ENCODE measurements at places on chromosomes 7 and 10.

DNA sequence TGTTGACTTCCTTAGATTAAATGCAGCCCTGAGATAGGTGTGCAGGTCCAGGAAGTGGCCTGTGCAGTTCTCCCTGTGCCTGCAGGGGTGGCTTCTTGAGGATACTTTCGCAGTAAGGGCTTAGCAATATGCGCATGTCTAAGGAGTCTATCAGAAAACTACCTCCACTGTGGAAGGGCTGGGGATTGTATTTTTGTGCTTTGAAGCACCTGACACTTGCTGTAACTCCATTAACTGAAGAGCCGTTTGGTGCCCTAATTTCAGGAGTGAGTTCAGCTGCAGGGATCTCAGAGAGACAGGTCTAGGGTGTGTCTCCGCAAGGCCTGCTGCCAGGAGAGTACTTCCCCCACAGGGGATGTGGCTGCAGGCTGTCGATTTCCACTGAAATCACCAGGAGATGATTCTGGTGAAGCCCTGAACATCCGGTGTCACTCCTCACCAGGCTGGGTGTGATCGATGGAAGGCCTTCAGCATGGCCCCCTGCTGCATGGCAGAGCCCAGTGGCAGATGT lies 35.5 kb downstream of the IKZF1 start:
- peaks cover 57% of the 10 kb centered on the region for H3K36me3 ChIP-seq
- peaks cover 1% of the 10 kb centered on the region for H3K4me1 ChIP-seq
- H3K27ac ChIP-seq: no peak overlapping the region
- H3K27me3 ChIP-seq: no peaks in the 10 kb centered on the region
- DNase-seq: peak; percentile 64
- no peak overlapping the region for H3K4me3 ChIP-seq

- H3K36me3 ChIP-seq: peaks cover 24% of the 10 kb centered on the region
- peaks cover 25% of the 10 kb centered on the region for H3K4me1 ChIP-seq
- DNase-seq: no peak
- no peaks in the 10 kb centered on the region for H3K27me3 ChIP-seq
- no peak overlapping the region for H3K4me3 ChIP-seq
These were observed 26.3 kb downstream of the DENND11 start for GRCh38 chr7:141675436-141676215.

DNA sequence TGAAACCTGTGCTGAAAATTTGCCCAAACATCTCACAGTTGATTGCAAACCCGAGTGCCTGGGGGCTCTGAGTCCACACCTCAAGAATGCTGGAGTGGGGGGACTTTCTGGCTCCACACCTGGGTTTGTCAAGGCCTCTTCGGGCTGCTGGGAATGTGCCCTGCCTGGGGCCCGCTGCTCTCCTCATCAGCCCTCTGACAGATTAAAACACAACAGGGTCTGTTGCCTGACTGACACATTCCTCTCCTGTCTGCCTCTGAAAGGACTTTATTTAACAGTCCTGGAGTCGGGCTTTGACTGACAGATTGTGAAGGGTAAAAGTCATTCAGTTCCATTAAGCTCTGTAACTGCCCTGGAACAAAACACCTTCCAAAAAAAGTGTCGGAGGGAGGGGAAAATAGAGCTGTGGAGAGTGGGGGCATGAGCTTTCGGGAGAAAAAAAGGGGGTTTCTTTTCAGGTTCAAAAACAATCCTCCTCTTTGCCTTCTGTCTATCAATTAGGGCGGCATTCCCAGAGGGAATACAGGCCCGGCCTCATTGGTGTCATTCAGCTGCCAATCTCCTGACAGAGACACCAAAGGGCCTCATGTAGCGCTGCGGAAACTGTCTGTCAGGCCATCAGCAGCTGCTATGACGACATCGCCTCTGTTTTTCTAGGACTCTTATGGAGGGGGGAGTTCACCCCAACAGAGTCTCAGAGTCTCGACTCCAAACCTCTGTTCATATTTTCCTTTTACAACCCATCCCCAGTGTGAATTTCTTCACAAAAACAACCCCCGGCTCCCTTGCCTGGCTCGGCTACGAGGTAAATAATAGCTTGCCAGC lies 398.8 kb upstream of the NFE2L3 start:
- no peaks in the 10 kb centered on the region for H3K4me1 ChIP-seq
- no peaks in the 10 kb centered on the region for H3K27me3 ChIP-seq
- no peak overlapping the region for H3K4me3 ChIP-seq
- DNase-seq: no peak
- no peak overlapping the region for H3K27ac ChIP-seq

DNA sequence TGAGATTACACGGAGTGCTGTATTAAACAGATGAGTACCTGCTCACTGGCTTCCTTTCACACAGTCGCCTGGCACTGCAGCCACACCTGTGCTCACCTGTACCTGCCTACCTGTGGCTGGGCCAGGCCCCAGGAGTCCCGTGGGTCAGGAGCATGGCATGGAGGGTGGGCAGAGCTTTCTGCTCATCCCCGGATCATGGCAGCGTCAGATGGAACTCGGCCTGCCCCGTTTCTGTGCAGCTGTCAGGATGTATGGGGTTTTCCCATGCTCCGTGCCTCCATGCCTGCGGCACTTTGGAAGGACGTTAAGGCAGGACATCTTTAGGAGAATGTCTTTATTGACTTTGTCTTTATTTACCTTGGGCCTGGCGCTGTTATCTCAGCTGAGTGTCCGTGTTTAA lies 112.2 kb downstream of the MGMT start:
- H3K27me3 ChIP-seq: no peaks in the 10 kb centered on the region
- peaks cover 35% of the 10 kb centered on the region for H3K36me3 ChIP-seq
- H3K4me1 ChIP-seq: no peaks in the 10 kb centered on the region
- no peak overlapping the region for H3K4me3 ChIP-seq
- no peak overlapping the region for H3K27ac ChIP-seq

- no peaks in the 10 kb centered on the region for H3K36me3 ChIP-seq
- no peaks in the 10 kb centered on the region for H3K27me3 ChIP-seq
- no peak overlapping the region for H3K4me3 ChIP-seq
- H3K4me1 ChIP-seq: peaks cover 12% of the 10 kb centered on the region
- DNase-seq: peak; percentile 48
These were observed 8.2 kb upstream of the EFCAB10 start for GRCh38 chr7:105589356-105590077.

GRCh38 chr10:16565604-16566003 lies 43.9 kb upstream of the C1QL3 start:
- H3K27ac ChIP-seq: no peak overlapping the region
- H3K4me3 ChIP-seq: no peak overlapping the region
- H3K4me1 ChIP-seq: peaks cover 3% of the 10 kb centered on the region
- no peaks in the 10 kb centered on the region for H3K36me3 ChIP-seq
- H3K27me3 ChIP-seq: peaks cover 26% of the 10 kb centered on the region

- H3K27me3 ChIP-seq: peaks cover 11% of the 10 kb centered on the region
- H3K4me1 ChIP-seq: peaks cover 6% of the 10 kb centered on the region
- no peak for DNase-seq
- no peaks in the 10 kb centered on the region for H3K36me3 ChIP-seq
These were observed 5.2 kb downstream of the MARVELD1 start for GRCh38 chr10:97718659-97719142.

DNA sequence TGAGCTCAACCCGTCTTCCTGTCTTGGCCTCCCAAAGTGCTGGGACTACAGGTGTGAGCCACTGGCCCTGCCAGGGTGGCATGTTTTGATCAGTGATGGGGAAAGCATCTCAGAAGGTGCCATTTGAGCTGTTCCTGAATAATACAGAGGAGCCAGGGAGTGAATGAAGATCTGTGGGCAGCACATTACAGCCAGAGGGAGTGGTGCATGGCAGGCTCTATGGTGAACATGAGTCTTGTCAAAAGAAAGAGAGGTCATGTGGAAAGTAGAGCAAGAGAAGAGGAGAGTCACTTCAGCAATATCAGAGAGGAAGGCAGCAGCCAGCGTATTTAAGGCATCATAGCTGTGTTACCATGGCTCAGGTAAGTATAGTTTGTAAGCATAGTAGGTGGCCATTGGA lies 275.7 kb upstream of the LRGUK start:
- H3K27ac ChIP-seq: no peak overlapping the region
- no peaks in the 10 kb centered on the region for H3K4me1 ChIP-seq
- no peak overlapping the region for H3K4me3 ChIP-seq
- no peak for DNase-seq
- no peaks in the 10 kb centered on the region for H3K36me3 ChIP-seq

- H3K27ac ChIP-seq: no peak overlapping the region
- H3K36me3 ChIP-seq: peaks cover 4% of the 10 kb centered on the region
- no peak overlapping the region for H3K4me3 ChIP-seq
- DNase-seq: no peak
- peaks cover 6% of the 10 kb centered on the region for H3K4me1 ChIP-seq
These were observed 23.1 kb downstream of the SHH start for GRCh38 chr7:155789001-155789725.

GRCh38 chr10:96374639-96374984 lies 15.8 kb upstream of the OPALIN start:
- peak overlapping the region; percentile 18 for H3K27ac ChIP-seq
- peaks cover 17% of the 10 kb centered on the region for H3K27me3 ChIP-seq
- peak overlapping the region; percentile 75 for H3K4me3 ChIP-seq
- no peaks in the 10 kb centered on the region for H3K36me3 ChIP-seq
- DNase-seq: no peak
- peaks cover 15% of the 10 kb centered on the region for H3K4me1 ChIP-seq

GRCh38 chr7:18829858-18830285 lies 287.6 kb downstream of the TWIST1 start:
- no peak for DNase-seq
- no peaks in the 10 kb centered on the region for H3K27me3 ChIP-seq
- H3K36me3 ChIP-seq: no peaks in the 10 kb centered on the region
- H3K4me3 ChIP-seq: no peak overlapping the region
- no peaks in the 10 kb centered on the region for H3K4me1 ChIP-seq
- H3K27ac ChIP-seq: no peak overlapping the region

DNA sequence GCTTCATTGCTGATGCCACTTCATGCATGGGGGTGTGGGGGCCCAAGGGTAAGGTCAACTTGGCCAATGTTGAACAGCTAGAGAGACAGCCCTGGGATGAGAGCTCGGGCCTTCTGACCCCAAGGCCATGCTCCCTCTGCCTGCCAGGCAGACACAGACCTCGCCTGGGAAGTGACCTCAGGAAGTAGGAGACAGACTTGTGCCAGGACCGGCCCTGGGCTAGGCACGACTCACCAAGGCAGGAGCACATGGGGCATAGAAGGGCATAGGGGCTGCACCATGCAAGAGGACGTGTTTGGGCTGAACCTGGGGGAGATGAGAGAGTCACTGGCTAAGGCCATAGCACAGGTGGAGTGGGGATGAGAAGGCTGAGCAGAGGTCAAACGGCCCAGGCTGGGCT lies 27.1 kb downstream of the ZCCHC24 start:
- no peak for DNase-seq
- H3K27me3 ChIP-seq: no peaks in the 10 kb centered on the region
- no peak overlapping the region for H3K27ac ChIP-seq
- peaks cover 3% of the 10 kb centered on the region for H3K4me1 ChIP-seq
- H3K36me3 ChIP-seq: no peaks in the 10 kb centered on the region
- no peak overlapping the region for H3K4me3 ChIP-seq

- no peaks in the 10 kb centered on the region for H3K36me3 ChIP-seq
- H3K4me3 ChIP-seq: no peak overlapping the region
- H3K4me1 ChIP-seq: no peaks in the 10 kb centered on the region
- peaks cover 8% of the 10 kb centered on the region for H3K27me3 ChIP-seq
- DNase-seq: no peak
These were observed 307.8 kb downstream of the REEP3 start for GRCh38 chr10:63829020-63829419.

DNA sequence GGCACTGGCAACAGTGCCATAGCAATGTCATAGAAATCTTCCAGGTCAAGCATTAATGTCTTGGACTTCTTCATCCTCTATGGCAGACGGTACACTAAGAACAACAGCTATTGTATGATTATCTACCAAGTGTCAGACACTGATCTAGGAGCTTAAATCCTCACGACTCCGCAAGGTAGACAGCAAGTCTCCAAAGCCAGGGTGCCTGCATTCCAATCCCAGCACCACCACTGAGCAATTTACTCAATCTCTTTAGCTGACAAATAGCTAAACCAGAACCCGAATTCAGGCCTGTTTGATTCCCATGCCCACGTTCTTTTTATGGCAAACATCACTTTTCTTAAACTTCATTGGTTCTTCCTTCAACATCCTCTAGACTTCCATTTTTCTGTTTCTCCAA lies 31.8 kb downstream of the DNMBP start:
- peaks cover 12% of the 10 kb centered on the region for H3K4me1 ChIP-seq
- H3K36me3 ChIP-seq: no peaks in the 10 kb centered on the region
- H3K27me3 ChIP-seq: no peaks in the 10 kb centered on the region
- DNase-seq: no peak
- H3K4me3 ChIP-seq: no peak overlapping the region
- no peak overlapping the region for H3K27ac ChIP-seq

- no peak for DNase-seq
- peaks cover 6% of the 10 kb centered on the region for H3K27me3 ChIP-seq
- no peak overlapping the region for H3K27ac ChIP-seq
- peaks cover 16% of the 10 kb centered on the region for H3K4me1 ChIP-seq
- no peaks in the 10 kb centered on the region for H3K36me3 ChIP-seq
- no peak overlapping the region for H3K4me3 ChIP-seq
These were observed 2.2 kb downstream of the ELAPOR2 start for GRCh38 chr7:87057210-87057609.

DNA sequence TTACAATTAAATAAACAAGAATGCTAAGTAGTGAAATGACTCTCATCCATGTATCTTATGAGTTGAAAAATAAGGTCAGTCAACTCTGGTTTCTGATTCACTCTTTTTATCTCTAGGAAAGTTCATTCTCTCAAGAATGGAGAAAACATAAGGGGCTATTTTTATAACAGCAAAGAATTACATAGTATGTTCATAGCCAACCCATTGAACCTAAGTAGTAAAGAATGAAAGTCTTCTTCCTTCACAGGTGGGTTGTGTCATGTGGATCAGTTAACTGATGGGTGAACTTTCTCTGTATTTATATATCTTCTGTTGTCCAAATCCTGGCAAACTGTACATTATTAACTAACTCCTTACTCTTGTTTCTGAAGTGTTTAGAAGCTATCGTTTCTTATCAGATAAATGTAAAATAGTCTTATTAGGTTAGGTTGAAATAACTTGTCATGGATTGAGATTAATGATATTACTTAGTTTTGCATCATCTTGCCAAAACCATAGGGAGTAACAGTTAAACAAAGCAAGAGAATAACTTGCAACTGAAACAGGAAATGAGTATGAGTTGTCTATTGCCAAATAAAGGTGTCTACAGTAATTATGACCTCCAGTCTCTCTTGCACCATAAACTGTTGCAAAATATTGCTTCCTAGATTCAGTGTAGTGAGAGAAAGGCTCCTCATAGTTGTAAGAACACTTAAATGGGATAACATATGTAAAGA lies 86.8 kb downstream of the ANKRD7 start:
- peaks cover 10% of the 10 kb centered on the region for H3K27me3 ChIP-seq
- H3K4me3 ChIP-seq: no peak overlapping the region
- peaks cover 2% of the 10 kb centered on the region for H3K36me3 ChIP-seq
- DNase-seq: no peak
- H3K27ac ChIP-seq: no peak overlapping the region
- H3K4me1 ChIP-seq: peaks cover 19% of the 10 kb centered on the region

- no peak for DNase-seq
- H3K4me1 ChIP-seq: peaks cover 28% of the 10 kb centered on the region
- H3K27ac ChIP-seq: peak overlapping the region; percentile 75
- peaks cover 37% of the 10 kb centered on the region for H3K27me3 ChIP-seq
These were observed 144.5 kb downstream of the FRMD4A start for GRCh38 chr10:14186245-14186644.
